GM19239 (cell line): ENCODE measurements at places on chromosomes 1 and 21.

DNA sequence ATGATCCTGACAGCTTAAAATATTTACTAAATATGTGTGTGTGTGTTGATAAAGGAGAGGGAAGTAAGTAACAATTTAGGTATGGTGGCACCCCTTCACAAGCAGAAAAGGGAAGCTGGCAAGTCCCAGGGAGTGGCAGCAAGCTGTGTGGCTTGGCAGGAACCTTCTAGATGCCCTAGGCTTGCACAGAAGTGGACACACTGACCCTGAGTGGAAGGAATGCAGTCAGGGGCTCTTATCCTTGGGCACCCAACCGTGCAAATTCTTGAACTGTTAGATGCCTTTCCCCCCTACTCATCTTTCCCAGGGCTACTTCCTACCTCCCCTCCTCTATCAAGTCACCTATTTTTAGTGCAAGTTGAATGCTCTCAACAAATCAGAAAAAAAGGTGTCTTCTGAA lies 18.9 kb downstream of the ACP6 start:
- no peak for DNase-seq

DNA sequence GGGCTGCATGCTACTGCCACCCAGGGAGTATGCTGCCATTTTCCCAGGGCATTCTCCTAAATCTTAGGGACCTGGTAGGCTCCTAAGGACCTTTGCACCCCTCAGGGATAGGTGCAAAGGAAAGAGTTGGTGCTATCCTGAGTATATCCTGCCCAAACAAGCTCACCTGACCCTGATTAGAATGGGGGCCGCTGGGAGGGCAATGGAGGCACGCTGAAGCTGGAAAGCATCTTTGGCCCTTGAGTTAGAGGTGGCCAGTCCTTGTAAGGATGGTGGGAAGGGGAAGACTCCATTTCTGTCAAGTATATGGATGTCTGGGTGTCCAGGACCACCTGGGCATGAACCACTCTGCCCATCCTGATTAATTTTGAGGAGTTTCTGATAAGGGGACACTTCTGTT lies 48.9 kb upstream of the A3GALT2 start:
- DNase-seq = no peak

GRCh38 chr1:220326578-220326977 lies 54.3 kb upstream of the RAB3GAP2 start:
- DNase-seq = no peak

GRCh38 chr1:198647055-198647454 lies 8.2 kb downstream of the PTPRC start:
- no peak for DNase-seq

GRCh38 chr1:231037585-231038517 lies 2.2 kb downstream of the FAM89A start:
- no peak for DNase-seq

DNA sequence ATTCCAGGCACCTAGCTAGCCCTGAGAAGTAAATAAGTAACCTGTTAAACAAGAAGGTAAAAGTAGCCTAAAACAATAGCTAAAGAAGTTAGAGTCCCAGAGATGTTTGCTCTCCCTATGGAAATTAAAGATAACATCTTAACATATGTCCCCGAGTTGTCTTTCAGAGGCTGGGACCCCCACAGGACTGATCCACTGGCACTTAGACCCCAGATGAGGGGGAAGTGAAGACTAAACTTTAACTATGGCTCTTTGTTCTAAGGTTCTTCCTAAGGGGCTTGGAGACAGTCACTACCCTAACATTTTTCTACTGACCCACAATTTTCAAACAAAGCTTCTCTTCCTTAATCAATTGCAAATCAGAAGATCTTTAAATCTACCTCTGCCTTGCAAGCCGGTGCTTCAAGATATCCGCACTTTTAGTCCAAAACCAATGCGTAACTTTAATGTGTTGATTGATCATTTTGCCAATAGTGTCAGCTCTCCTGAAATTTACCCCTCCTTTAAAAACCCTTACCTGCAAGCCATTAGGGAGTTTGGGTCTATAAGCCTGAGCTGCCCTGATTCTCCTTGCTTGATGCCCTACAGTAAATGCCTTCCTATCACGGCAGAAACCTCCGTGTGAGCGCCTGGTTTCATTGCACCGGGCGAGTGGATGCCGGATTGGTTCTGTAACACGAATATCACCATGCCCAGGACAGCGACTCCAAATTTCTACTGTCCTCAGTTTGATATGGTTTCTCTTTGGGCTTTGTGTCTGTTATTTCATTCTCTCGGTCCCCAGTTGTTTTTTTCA lies 404.4 kb downstream of the SIPA1L2 start:
- DNase-seq = no peak

DNA sequence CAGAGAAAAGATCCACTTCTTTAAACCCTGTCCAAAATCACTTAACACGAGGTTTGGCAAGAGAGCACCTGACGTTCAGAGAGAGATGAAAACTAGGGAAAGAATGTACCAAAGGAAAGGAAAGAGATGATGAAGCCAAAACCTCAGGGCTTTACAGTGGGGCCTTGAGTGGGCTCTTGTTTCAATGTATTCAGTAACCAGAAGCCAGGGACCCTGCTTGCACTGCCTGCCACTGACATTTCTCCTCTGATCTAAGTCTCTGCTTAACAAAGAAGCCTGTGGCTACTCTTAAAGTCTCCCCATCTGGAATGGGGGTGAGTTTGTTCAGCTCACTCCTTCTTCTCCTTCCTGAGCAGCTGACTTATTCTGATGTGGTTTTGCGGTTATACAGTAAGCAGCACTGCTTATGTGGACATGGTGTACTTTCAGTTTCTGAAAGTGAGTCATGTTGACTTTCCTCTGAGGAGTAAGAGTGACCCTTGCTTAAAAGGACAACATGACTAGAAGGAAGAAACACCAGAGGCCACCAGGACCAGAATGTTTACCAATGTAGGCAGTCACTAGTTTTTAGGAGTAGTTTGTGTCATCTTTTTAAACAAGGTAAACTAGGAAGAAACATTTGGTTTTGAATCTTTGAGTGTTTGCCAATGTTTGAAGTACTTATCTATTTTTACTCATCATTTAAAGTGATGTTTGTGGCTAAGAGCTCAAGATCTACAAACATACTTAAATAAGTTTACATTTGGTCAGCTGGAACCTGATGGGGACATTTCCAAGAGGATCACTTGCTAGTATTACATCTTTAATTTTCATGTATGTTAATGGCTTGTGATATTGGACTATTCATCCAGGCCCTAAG lies 87.4 kb downstream of the FASLG start:
- DNase-seq = peak; percentile 29

GRCh38 chr1:3207217-3207848 lies 138.3 kb downstream of the PRDM16 start:
- DNase-seq = no peak

DNA sequence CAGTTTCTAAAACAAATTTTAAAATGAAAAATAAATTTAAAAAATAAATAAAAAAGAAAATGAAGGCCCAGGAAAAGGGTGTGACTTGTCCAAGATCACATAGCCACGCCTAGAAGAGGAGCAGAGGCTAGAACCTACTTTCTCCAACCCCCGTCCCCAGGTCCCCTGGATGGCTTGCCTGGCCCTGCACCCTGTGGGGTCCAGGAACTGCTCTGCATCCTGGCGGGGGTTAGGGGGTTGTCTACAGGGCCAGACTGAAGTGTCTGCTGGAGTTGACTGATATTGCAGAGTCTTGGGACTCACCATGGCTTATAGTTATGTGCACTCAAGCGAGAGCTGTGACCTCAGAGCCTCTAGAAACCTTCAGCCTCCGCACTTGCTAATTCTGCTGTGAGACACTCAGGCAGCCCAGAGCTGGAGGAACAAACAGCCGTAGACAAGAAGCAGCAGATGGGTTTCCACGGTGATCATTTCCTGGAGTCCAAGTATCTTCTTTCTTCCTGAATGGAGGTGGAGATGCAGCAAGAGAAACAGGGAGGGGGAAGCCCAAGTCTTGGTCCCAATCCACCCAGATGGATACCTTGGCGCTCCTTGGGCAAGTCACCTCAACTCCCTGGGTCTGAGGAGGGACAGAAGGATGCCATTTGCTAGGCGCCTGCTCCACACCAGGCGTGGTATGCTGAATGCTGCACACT lies 5.2 kb upstream of the EXTL1 start:
- DNase-seq = no peak

GRCh38 chr21:40244981-40245380 lies 377.7 kb downstream of the PCP4 start:
- DNase-seq = no peak

DNA sequence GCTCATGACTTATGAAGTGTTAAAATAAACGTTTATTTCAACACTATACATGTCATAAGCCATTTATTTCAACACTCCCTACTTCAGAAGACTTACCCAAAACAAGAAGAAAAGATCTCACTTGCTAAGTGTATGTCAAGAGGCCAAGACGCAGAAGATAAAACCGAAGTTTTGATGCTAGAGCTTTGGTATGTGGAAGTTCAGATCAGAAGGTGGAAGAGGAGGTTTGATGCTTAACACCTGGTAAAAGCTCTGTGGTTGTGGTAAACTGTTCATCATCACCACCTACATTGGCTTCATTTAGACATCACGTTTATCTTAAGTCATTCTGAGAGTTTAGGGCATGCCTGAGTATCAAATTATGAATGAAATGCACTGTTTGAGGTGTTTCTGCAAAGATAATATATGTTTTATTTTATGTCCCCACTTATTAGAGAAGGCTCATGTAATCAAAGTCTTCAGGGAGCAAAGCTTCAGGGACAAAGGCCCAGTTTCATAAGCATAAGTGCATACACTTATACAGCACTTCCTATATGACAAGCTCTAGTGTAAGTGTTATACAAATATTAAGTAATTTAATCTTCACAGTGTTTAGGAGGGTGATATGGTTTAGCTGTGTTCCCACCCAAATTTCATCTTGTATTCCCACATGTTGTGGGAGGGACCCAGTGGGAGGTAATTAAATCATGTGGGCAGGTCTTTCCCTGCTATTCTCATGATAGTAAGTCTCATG lies 533.3 kb downstream of the PTBP2 start:
- no peak for DNase-seq

- DNase-seq = no peak
Observed at GRCh38 chr1:91201694-91202093, 179.9 kb upstream of the ZNF644 start.

DNA sequence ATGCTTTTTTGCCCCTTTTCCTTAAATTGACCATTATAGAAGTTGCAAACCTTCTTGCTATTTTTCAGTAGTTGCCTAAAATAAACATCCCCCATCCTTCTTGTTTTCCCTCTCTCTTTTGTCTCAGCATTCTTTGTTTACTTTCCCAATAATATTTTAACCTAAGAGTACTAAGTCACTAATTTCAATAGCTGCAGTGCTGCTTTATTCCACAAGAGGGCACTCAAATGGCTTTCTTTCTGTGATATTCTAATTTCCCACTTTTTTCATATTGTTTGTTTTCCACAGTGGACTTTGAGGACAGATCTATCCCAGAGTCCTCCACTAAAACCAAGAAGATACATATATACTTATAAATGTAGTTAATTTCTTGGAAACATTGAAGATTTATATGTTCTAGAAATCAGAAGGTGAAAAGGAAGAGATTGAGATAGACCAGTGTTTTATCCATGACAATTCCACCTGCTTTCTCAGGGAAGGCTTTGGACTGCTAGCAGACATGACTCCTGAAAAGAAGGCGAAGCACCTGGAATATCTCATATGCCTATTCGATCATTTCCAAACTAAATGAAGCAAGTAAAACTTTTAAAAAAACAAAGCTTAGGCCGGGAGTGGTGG lies 104.8 kb upstream of the GRIK1 start:
- DNase-seq = no peak

DNA sequence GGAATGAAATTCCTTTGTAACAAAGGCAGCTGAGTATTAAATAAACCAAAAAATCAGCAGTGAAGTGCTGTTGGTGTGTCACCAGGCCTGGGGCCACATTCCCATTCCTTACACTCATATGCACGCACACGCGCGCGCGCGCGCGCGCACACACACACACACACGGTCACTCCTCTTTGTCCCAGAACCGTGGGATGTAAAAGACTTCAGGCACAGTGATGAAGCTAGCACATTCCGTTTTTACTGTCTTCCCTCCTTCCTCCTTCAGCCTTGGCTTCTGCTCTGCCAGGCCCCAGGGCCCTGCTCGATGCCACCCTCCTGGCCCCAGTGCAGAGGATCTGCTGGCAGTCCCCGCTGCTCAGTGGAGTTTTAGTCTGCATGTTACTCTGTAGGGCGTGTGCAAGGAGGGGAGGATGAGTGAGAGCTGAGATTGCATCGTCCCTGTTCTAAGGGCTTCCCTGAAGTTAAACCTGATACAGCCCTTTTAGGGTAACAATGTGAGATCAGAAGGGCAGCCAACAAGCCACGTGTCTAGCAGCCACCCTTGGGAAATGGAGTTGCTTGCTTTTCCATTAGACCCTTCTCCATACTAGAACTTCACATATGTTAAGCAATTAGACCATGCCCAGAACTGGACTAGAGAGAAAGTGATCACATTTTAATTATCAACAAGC lies 71.7 kb upstream of the WDR26 start:
- no peak for DNase-seq

GRCh38 chr21:42122808-42123207 lies 51.7 kb downstream of the UMODL1 start:
- no peak for DNase-seq

GRCh38 chr1:27569506-27570291 lies 34.2 kb downstream of the AHDC1 start:
- no peak for DNase-seq

DNA sequence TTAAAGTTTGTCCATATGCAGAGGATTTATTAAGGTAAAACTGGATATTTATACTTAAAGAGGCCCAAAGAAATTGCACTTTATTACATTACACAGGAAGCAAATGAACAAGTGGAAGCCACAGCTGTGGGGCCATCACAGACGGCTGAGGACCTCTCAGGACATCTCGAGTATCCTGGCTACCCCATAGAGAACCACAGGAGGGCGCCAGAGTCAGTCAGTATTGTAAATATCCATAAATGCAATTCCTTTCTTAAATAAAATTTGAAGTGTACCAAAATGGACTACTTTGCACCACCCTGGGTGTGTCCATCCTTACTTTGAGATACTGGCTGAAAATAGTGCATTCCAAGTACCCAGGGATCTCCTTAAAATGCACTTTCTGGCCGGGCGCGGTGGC lies 257.2 kb downstream of the MRPL39 start:
- peak; percentile 1 for DNase-seq

DNA sequence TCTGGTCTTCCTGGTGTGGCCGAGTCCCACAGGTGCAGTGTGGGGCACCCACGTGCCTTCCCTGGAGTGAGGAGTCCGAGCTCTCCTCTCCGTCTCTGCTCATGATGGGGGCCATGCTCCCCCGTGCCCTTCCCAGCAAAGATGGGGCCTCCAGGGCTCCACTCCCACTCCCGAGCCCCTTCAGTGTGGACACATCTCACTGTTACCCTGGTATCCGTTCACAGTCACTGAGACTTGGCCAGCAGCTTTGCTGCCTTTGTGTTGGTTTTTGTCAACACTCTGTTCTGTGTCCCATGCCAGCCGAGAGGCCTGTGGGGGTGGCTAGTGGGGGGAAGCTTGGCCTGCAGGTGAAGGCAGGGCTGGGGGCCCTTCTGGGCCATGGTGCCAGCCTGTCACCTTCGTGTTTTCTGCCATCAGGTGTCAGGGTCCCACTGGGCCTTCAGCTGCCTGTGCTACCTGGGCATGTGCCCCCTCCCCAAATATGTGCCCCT lies 46.9 kb upstream of the POFUT2 start:
- DNase-seq = no peak

GRCh38 chr1:158976219-158976618 lies 33.5 kb upstream of the IFI16 start:
- DNase-seq = no peak

DNA sequence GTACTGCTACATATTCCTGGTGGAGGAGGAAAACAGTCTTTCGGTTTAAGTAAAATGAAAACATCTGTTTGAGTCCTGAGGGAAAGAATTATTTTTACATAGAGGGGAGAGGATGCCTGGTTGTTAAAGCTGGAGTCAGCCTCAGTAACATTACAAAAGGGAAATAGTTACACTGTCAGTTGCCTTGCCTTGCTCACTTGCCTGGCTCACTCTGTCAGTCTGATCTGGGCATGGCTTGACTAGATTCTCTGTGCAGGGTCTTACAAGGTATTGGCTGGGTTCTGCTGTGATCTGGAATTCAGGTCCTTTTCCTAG lies 8.4 kb upstream of the UBE2U start:
- no peak for DNase-seq
